ENCODE measurements at places on chromosomes 5 and 9.
A peak's percentile ranks its signal among the peaks of the same experiment; 100 is the strongest.

- no peak for DNase-seq
These were observed 53.2 kb upstream of the KCNMB1 start for GRCh38 chr5:170442391-170442790.

- peak; percentile 19 for DNase-seq
These were observed 22.9 kb downstream of the TGFBI start for GRCh38 chr5:136051486-136052220.

DNA sequence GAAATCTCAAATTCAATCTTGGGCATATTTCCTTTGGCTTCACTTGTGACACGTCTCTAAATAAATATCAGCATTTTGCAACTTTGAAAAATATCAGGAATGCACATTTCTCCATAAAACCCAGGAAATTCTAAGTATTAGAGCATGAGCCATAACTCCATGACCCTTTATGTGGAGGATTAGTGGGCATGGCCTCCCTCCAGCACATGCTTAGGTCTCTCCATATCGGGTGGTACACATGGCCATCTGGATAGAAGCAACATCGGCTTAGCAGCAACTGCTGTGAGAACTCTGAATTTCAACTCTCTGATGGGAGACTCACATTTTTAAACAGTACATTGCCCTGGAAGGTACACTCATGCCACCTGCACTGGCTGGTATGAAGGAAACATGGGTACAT is 73.7 kb upstream of the EGFLAM start:
- no peak for DNase-seq

DNA sequence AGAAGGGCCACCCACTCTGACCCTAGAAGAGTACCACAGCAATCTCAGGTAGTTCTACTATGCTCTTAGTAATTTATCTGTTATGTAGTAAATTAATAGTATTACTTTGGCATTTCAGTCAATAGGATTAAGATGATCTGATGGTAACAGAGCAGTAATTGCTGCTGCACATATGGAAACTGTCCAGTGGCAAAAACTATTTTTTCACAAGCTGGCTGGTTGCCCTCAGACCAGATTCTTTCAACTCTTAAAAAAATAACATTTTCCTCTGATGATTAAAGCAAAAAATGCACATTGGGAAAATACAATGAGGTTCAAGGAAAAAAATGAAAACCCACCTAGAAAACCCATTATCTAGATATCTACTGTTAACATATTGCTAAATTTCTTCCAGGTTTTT is 19.7 kb downstream of the GLRA1 start:
- DNase-seq: no peak

DNA sequence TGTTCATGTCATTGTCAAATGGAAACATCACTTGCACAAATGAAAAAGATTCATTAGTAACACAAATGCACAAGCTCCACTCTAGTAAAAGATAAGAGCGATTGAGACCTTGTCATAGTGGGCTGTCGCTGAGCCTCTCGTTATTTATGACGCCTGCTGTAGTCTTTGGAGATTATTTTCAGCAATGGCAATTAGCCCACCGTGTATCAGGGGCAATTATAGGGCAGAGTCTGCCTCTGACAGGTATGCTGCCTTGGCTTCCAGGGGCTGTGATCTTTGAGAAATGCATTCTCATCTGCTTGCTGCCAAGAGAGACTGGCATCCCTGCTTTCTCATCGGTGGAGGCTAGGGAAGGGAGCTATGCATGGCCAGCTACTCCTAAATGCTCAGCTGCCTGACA is 426.8 kb upstream of the CLINT1 start:
- DNase-seq: no peak

DNA sequence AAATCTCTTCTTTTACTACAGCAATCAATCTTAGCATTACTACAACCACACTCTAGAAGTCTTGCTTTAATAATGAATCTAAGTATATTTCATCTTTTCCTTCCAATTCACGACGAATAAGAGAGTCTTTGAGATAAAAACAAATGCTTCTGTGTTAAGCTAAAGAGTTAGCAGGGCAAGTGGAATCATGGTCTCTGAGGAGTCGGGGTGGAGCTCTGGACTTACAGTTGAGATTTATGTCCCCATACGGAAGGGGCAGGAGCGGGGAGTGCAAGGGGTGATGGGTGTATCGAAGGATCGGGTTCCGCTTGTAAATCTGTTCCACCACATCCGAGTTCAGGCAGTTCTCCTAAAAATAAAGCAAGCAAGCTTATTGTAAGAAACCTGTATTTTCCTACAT is 59.0 kb upstream of the RETREG1 start:
- no peak for DNase-seq

GRCh38 chr5:7894860-7895259 is 25.9 kb downstream of the MTRR start:
- DNase-seq: no peak

DNA sequence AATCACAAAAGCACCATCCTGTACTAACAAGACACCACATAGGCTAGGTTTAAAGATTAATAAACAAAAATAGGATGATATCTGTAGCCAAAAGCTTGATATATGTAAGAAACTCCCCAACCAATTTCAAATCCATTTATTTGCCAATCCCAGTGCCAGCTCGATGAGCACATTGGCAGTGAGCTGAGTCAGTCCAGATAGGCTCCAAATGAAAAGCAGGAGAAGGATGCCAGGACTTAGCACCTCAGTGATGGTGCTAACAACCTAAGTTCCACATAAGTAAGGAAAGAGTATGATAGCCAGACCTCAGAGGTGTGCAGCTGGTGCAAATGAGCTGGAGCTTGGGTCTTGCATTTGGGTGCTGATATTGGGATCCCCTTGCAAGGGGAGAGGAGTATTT is 158.1 kb downstream of the SIL1 start:
- DNase-seq: no peak

GRCh38 chr9:116635908-116636307 is 51.2 kb upstream of the TRIM32 start:
- no peak for DNase-seq

DNA sequence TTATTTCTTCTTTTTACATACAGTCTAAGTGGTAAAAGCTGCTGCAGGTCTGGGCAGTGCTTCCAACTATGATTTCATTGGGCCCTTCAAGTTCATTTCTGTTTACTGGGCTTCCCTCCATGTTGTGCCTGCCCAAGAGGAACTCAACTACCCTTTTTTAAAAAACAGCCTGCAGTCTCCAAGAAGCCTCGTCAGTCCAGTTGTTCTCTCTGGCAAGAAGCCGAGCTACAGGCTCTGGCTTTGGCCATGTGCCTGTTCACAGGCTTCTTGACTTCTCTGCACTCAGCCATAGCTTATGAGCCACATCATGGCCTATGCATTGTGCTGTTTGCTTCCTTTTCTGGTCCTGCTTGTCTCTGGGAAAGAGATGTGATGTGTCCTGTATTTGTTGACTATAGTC is 119.7 kb upstream of the PJA2 start:
- no peak for DNase-seq

GRCh38 chr5:144131261-144131660 is 39.2 kb downstream of the YIPF5 start:
- DNase-seq: no peak

- DNase-seq: no peak
These were observed 134.4 kb upstream of the RAI14 start for GRCh38 chr5:34521628-34522290.

GRCh38 chr5:128493657-128494329 is 44.3 kb downstream of the FBN2 start:
- DNase-seq: no peak

GRCh38 chr9:116370556-116370955 is 217.0 kb downstream of the PAPPA start:
- DNase-seq: no peak

All from C1 segment of cervical spinal cord (tissue), 14 donors.